ENCODE measurements at places on chromosomes 6 and 20.

DNA sequence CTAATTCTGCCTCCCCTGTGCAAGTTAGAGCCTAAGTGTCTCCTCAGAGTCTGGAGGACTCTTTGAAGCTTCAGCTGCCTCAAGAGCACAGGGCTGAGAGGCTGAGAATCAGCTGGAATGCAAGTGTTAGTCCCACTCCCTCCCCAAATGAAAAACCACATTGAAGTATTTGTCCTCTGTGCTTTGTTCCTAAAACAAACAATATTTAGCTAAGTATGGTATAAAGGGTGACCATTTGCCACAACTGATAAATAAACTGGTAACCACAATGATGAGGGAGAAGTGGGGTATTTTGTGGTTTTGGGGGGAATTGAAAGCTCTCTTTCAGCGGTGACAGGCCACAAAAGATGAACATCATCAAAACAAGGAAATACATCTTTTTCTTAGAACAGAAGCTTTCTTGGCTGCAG, 91.7 kb upstream of the HDDC2 start:
- DNase-seq = no peak

DNA sequence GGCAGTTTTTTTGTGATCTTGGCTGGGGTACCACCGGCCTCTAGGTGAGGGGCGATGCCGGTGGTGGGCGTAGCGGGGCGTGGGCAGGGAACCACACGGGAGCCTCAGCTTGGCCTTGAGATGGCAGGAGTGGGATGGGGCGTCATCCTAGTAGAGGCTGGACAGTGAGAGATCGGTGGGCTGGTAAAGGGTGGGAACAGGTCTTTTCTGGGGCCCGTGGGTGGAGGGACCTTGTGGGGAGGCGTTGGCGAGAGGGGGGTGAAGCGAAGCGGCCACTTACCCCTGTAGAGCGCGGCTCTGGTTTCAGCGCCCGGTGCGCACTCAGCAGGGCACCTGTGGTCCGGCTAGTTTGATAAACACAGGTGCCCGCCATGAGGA, 12.0 kb downstream of the ITPR3 start:
- no peak for DNase-seq

- DNase-seq = no peak
Measured at GRCh38 chr6:162078126-162078525, 649.4 kb downstream of the PRKN start.

DNA sequence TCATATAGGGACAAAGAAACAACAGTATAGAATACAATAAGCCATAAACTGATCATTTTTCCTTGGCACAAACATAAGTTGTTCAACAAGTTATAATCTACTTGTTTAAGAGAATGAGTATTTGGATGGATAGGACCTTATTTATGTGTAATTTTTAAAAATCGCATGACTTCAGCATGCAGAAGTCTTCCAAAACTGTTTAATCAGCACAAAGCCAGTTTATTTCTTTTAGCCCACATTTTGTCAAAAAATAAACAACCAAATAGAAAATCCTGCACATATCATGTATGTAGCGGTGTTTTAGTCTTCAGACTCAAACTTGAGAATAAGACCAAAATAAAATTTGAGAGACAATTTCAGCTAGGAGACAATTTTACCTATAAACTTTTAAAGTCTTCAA, 304.7 kb downstream of the TRDN start:
- DNase-seq = no peak

GRCh38 chr6:21595285-21596144, 2.0 kb downstream of the SOX4 start:
- no peak for DNase-seq

DNA sequence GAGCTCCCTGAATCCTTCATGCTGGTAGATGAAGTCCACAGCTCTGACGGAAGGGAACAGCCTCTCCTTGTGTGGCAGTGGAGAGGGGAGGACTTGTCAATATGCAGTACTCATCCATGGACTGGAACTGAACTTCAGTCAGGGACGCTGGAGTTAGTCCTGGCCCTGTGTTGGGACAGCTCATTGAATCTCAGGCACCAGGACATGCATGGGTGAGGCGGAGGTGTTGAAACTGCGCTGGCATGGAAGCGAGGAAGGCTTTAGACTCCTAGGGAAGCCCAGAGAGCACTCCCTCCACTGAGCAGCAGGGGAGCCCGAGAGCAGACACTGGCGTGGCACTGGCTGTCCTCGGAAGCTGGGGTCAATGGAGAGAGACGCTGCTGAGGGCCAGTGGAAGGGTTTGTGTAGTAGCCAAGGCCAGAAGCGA, 161.3 kb upstream of the GGTLC1 start:
- no peak for DNase-seq

- no peak for DNase-seq
Measured at GRCh38 chr6:150978624-150979023, 113.1 kb downstream of the MTHFD1L start.

- DNase-seq = no peak
Measured at GRCh38 chr6:154403788-154404187, 47.2 kb upstream of the IPCEF1 start.

DNA sequence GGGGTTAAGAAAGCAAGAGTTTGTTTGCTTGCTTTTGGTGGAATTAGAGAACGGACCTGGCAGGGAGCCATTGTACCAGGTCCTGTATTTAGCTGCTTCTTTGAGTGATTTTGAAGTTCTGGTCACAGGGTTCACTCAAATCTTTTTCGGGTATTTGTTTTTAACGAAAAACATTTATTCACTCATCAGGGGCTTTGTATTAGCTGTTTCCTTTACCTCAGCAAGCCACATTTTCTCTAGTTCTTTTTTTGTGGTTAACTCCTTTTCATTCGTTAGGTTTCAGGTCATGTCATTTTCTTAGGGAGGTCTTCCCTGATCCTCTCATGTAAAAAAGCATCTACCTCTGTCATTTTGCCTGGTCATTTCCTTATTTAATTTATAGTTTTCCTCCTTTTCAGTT, 1502.2 kb downstream of the GRIK2 start:
- DNase-seq = no peak

- DNase-seq = no peak
Measured at GRCh38 chr6:40131675-40132074, 197.4 kb upstream of the MOCS1 start.

DNA sequence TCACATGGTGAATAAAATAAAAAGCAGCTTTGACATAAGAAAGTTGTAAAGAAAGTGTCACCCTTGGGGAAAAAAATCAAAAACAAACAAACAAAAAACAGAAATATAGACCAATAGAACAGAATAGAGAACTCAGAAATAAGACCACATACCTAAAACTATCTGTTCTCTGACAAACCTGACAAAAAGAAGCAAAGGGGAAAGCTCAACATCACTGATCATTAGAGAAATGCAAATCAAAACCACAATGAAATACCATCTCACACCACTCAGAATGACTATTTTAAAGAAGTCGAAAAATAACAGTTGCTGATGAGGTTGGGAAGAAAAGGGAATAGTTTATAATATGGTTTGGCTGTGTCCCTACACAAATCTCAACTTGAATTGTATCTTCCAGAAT, 159.1 kb downstream of the TINAG start:
- DNase-seq = no peak

GRCh38 chr6:35368038-35368887, 25.9 kb downstream of the PPARD start:
- DNase-seq = no peak
